ENCODE measurements at places on chromosomes 3 and 15.
A peak's percentile ranks its signal among the peaks of the same experiment; 100 is the strongest.

- DNase-seq: no peak
Observed at GRCh38 chr15:38961931-38962330, 397.3 kb upstream of the RASGRP1 start.

DNA sequence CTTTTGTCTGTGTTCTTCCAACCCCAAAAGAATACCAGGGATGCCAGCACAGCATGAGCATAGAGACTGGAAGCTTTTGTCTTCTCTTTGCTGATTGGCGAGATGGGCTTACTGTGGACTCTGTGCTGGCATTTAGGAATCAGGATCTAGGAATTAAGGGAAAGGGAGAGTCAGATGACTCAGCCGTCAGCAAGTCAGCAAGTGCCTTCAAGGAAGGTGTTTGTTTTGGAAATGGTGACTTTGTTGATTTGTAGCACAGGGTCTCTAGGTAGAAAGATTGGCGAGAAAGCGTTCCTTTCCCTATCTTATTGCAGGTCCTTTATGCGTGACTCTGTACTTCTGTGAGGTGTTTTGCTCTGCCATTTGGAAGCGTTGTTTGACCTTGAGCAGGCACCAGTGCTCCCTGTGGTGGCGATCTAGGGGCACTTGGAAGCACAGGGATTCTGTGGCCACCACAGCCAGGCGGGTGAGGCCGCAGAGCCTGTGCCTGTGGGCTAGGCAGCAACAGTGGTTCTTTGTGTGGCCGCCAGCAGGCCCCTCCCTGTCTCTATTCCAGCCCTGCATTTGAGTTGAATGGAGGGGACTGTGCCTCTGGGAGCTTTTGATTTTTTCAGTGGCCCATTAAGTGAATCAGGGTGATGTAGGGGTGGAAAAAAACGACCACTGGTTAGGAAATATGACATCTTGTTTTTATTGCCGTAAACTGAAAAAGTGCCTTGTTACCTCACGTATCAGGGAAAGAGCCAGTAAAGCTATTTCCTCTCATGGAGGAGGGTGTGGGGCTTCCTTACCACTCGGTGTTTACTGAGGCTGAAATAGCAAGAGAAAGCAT is 19.0 kb downstream of the FAN1 start:
- DNase-seq: no peak

GRCh38 chr3:142152384-142152783 is 3.0 kb upstream of the TFDP2 start:
- peak; percentile 11 for DNase-seq

GRCh38 chr15:72797834-72798233 is 14.3 kb upstream of the ADPGK start:
- no peak for DNase-seq

DNA sequence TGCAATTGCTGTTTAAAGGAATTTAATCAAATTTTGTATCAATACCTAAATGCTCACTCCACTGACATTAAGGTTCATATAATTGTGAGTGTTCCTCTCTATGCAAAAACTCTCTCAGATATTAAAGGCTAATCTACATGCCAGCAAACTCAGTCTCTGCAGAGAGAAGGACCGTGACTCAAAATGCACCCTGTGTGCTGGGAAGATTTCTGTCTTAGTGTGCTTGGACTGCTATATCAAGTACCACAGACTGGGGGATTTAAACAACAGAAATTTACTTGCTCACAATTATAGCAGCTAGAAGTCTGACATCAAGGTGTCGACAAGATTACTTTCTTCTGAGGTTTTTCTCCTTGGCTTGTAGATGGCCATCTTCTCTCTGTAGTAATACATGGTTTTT is 18.6 kb upstream of the PFN2 start:
- DNase-seq: no peak

DNA sequence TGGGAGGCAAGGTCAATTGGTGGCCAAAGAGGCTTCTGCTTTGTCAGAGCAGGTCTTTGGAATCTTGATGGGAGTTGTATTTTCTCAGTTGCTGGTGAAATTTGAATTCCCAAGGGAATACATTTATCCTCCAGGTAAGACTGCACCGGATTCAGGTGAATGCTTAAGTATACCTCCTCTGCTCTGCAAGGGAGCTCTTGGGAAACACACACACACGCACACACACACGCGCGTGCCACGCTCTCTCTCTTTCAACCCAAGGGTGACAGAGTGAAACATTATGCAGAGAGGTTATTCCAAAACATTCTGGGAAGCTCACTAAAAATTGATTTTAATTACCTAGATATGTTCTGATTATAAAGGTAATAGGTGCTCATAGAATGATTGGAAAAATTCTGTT is 33.7 kb downstream of the ST6GAL1 start:
- no peak for DNase-seq

- peak; percentile 16 for DNase-seq
Observed at GRCh38 chr3:60047426-60048200, 997.8 kb upstream of the CFAP20DC start.

DNA sequence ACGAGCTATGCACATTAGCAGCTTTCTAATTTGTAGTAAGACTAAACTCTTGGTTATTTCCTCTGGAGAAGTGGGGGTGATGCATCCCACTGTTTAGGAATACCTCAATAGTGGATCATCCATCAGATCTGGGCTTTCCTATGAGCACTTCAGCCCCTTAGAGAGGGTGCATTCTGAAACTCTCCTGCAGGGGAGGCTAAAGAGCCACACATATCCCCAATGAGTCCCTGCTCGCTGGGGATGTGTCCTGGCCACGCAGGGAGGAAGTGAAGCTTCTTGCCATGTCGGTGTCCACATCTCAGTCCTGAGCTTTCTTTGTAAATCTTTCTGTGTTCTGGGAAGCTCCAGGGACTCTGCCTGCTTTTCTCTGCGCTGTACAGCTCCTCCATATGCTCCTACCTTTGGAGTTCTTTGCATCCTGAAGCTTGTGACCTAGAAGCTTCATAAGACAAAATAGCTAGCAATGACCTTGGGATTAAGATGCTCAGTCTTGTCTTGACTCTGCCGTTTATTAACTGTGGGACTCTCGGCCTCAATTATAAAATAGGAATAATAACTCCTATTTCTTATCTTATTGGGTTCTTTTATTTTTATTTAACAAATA is 28.3 kb upstream of the MASP1 start:
- DNase-seq: peak; percentile 72

DNA sequence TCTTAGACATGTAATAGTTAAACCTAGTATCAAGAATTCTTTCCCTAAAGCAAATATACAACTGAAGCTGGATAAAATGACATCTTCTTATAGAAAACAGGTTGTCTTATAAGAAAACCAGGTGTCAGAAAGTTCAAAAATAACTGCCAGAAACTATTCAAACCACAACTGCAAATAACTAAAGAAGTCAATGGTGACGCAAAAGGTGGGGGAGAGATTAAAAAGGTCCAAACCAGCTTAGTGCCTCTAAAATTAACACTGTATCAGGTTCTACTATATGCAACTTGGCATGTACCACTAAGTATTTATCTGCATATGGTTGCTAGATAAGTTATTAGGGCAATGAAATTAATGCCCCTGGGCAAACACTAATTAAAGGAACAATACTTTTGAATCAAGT is 136.8 kb downstream of the TBL1XR1 start:
- no peak for DNase-seq

- DNase-seq: no peak
Observed at GRCh38 chr15:87881026-87881425, 375.5 kb downstream of the NTRK3 start.

DNA sequence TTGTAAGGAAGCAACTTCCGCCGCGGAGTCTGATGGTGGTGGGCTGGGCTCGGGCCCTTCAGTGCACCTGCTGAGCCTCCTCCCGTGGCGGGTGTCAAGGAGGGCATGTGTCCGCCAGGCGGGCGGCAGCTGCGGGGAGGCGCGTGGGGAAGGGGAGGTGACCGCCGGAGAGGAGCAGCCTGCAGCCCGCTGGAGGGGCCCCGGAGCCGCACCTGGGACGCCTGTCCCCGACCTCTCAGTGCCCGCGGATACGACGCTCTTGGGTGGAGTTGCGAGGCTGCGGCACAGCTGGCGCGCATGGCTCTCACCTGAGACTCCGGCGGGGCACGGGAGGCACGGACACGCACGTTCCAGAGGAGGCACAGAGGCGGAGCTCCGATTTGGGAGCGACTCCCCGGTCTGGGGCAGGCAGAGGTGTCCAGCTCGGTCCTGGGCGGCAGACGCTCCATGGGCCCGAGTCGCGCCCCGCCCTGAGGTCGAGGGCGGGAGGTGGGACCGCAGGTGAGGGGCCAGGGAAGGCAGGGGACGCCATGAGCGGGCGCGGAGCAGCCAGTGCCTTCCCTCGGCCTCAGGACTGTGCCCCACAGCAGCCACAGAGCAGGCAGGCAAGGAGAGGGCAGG is 50.2 kb upstream of the PRR20G start:
- DNase-seq: no peak

DNA sequence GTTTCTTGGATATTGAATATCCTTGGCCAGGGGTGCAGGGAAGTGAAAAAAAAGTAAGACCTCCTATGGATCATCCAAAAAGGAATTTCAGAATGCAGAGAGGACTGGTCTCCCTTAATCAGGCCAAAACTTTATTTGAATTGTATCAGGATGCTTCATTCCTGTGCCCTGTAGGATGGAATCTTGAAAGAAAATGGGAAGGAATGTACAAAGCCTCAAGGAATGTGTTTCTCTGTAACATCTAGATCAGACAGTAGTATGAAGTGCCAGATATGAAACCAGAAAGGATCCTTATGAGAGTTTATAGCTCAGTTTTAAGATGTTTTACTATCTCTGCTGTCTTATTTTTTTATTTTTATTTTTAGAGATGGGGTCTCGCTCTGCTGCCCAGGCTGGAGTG is 6.5 kb upstream of the GSK3B start:
- DNase-seq: no peak

DNA sequence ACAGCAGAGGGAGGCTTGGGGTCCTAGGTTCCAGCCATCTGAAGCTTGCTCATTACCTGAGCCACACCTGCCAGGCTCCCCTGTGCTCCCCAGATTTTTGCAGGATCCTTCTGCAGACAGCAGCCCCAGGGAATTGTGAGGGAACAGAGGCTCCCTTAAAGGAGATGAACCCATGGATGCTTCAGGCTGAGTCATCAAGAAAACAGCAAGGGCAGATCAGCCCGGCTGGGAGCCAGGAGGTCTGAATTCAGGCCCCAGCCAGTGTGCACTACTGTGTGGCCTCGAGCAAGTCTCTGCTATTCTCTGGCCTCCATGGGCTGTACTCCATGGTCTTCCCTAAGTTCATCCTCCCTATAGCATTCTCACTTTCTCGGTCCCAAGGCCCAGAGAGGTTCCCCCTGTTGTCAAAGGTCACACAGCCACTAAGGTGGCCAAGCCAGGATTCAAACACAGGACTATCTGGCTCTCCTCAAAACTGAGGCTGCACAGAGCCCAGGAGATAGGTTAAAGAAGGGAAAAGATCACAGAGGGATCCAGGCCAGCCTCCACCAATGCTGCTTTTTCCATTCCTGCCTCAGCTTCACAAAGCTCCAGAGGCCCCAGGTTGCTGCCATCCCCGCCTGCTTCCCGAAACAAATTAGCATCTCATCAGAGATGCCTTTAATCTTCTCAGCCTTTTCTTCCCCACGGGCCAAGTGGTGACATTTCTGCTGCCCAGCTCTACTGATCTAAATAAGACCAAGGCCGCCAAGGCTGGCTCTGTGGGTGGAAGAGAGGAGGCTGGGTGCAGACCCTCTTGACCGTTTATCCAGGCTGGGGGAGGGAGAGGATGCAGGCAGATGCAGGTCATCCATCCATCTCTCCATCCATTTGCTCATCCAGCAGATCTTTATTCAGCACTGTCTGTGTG is 21.2 kb upstream of the GRIP2 start:
- DNase-seq: no peak

- DNase-seq: peak; percentile 35
Observed at GRCh38 chr15:32029862-32030781, at the start of gene CHRNA7. Gene CHRNA7 (plus strand): TSS chr15:32030515. CDS start chr15:32030595, 80 bp downstream.

DNA sequence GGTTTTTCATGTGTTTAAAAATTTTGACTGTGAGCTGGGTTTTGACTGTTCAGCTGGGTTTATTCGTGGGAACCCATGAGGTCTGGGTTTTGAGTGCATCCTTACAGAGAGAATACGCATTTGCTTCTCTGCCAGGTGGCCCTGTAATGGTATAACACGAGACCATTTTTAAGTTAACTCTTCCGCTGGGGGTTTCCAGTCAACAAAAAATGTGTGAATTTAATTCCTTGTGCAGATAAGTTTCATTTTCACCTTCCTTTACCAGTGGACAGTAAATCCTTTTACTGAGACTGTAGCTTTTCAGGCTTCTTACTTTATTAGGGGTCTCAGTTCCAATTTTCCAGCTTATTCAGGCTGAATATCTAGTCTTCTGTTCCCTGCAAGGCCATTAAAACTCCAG is 149.6 kb downstream of the OPA1 start:
- DNase-seq: no peak

GRCh38 chr3:8778475-8778874 is 9.1 kb upstream of the OXTR start:
- DNase-seq: no peak

DNA sequence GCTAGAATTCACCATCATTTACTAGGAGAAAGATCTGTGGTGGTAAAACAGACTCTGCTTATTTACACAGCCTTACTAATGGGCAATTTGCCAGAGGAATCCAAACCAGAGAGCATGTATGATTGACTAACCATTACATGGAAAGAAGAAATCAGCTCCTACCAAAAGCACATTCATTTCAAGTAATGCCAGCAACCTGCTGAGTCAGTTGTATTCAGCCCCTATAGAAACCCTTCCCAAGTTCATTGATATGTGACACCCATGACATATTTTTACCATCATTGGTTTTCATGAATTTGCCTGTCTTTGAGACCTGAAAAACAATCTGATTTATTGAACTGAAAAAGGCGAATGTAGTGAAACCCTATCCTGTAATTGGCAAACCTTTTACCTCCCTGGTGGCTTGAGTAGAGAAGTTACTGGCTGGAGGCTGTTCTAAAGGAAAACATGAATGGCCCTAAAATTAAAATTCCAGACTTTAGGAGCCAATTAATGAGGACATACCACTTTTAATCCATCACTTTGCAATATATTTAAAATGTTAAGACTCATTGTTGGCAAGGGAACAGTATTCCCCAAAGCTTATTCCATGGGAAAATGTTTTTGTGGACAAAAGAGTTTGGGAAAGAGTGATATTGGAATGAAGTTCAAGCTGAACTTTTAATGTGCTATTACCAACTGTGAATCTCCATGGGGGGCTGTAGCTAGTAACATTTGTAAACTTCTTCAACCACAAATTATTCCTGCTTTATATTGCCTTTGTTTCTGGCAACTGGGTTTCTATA is 542.9 kb downstream of the FHIT start:
- DNase-seq: no peak

DNA sequence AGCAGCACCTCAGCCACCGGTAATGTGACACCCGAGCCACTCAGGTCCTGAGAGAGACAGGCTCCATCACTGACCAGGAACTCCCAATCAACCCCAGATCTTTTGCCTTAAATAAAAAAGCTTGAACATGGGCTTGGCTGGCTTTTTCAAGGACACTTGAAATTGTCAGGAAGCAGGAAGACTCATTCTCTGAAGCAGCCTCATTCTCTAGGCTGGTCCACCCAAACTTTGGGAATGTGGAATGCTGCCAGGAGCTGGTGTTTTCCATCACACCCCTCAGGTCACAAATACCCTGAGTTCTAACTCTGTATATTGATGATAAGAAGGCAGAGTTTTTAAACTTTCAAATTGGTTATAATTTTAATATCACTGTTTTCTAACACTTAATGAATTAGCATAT is 17.0 kb downstream of the CXCR6 start:
- DNase-seq: no peak

- no peak for DNase-seq
Observed at GRCh38 chr3:172649987-172650386, 60.9 kb downstream of the NCEH1 start.

Data from activated T-cell treated with anti-CD3 and anti-CD28 coated beads, Interleukin-2, amount 50 U/mL, for 72 hours (primary cell).